Activated CD4-positive, CD25-positive, alpha-beta regulatory T cell (primary cell): ENCODE measurements at places on chromosomes 2 and 18.

DNA sequence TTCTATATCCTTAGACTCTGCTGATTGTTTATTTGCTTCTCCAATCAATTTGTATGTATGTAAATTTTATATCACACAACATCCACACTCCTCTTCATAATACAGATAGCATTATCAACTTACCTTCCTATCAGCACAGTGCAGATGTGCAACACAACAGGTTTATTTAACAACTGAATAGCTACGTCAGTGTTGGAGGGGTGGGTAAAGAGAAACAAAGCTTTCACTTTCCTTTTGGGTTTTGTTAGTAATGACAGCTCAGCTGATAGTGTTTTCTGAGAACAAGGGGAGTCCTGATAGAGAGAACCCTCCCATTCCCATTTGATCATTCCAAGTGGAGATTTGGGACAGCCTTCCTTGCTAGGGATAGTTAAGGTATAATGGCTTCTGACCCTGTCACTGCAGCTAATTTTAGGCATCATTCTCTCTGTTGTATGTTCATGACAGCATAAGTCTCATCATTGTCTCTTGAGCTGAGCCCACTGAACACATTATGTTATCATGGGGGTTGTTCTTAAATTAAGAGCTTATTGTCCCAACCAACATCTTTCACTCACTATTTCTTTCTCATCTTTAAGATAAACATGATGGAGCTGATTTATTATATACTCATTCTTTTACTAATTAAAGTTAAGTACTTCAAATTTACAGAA is 227.7 kb downstream of the GPD2 start:
- no peak for DNase-seq

DNA sequence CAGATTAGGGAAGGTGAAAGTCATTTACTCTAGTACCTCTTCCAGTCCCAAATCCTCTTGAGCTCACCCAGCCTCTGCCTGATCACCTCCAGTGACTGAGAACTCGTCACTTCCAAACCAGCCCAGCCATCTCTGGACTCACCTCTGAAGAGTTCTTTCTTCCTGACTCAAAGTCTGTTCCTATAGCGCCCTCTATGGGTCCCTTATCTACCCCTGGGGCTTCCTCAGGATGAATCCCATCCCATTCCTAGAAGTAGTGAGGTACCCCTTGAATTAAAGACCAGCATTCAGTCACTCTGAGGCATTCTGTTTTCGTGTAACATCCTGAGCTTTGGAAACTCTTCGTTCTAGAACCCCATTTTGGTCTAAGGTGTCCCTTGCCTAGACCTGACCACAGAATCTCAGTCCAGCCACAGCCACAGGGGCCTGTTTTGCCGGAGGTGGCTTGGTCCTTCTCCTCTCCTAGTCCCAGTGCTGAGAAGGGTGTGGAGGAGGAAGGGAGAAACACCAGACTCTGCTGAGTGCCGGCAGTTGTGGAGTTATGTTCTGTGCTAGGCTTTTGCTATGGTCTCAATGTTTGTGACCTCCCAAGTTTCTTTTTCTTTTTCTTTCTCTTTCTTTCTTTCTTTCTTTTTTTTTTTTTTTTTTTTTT is 32.7 kb downstream of the SIX3 start:
- DNase-seq = no peak

DNA sequence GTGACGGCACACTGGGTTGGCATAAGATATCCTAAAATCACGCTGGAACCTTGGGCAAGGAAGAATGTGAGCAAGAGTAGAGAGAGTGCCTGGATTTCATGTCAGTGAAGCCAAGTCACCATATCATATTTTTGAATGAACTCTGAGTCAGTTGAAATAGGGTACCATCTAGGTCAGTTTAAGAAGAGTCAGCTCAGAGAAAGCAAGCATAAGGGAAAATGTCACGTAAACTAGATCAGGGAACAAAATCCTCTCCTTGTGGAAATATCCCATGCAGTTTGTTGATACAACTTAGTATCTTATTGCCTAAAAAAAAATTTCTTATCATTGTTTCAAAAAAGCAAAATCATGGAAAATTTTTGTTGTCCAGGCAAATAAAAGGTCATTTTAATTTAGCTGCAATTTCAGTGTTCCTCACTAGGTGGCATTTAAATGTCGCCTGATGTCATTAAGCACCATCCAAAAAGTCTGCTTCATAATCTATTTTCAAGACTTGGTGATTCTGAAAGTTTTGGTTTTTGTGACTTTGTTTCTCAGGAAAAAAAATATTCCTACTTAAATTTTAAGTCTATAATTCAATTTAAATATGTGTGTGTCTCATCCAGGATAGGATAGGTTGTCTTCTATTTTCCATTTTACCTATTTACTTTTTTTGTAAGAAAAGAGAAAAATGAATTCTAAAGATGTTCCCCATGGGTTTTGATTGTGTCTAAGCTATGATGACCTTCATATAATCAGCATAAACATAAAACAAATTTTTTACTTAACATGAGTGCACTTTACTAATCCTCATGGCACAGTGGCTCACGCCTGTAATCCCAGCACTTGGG is 19.6 kb downstream of the RSAD2 start:
- no peak for DNase-seq

DNA sequence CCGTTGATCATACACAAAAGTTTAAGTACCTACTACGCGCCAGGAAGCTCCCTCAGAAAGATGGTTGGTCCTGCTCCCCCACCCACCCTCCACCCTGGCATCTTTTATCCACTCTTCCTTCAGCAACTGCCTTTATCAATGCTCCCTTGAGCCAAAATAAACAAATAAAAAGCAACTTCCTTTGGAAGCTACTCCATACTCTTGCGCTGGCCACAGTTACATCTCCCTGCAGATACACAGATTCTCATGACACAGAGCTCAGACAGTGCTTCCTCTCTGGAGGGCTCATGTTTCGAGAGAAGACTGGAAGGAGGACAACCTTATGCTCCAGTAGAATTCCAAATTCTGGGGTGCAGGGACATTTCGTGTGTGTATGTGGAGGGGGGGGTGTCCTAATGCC is 3.8 kb upstream of the STEAP3 start:
- DNase-seq = no peak

DNA sequence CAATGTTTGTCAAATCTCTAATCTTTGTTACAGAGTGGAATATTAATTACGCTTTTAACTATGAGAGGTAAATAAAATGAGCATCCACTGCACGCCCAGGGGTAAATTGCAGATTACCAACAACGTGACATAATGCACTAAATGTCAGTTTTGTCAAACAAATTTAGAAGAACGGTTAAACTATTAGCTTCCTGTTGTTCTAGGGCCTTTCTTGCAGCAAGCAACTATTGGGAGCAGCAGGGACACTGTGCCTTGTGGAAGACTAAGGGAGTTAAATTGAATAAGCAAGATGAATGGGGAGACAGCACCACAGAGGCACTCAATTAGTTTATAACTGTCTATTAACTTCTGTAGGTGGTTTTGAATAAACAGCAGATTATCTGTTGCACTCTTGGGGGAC is 391.0 kb upstream of the RAB12 start:
- DNase-seq = no peak

DNA sequence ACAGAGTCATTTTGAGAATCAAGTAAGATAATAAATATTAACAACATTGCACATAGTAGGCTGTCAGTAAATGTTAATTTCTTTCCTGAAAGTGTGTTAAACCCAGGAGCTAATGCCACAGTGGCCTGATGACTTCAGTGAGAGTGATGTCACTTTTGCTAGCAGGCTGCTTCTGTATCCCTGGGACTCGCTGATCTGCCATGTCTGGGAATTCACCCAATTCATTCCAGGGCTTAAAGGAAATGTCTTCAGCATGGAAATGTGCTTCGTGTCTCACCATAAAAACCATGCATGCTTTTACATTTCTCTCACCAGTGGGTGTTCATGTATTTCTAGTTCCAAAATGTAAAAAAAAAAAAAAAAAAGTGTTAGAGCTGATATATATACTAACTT is 56.8 kb upstream of the MAPRE3 start:
- DNase-seq = no peak

- DNase-seq = no peak
Measured at GRCh38 chr2:211534632-211535031, 978.2 kb downstream of the CPS1 start.

DNA sequence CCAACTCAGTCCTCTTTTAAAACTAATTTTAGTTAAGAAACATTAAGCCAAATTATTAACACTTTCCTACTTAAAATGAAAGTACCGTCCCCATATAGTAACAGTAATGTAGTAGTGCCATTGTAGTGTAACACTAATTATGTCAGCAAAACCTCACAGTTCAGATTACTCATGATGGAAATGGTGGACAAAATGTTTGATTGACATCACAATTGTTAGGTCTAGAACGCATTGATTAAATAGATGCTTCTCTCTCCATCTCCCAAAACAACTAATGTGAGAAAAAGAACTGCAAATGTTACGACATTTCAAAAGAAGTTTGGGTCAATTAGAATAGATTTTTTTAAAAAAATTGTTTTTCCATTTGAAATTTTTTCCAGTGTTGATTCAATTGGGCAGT is 1.2 kb upstream of the ATF2 start:
- DNase-seq = no peak

GRCh38 chr2:200042102-200042735 is 86.8 kb downstream of the MAIP1 start:
- no peak for DNase-seq

DNA sequence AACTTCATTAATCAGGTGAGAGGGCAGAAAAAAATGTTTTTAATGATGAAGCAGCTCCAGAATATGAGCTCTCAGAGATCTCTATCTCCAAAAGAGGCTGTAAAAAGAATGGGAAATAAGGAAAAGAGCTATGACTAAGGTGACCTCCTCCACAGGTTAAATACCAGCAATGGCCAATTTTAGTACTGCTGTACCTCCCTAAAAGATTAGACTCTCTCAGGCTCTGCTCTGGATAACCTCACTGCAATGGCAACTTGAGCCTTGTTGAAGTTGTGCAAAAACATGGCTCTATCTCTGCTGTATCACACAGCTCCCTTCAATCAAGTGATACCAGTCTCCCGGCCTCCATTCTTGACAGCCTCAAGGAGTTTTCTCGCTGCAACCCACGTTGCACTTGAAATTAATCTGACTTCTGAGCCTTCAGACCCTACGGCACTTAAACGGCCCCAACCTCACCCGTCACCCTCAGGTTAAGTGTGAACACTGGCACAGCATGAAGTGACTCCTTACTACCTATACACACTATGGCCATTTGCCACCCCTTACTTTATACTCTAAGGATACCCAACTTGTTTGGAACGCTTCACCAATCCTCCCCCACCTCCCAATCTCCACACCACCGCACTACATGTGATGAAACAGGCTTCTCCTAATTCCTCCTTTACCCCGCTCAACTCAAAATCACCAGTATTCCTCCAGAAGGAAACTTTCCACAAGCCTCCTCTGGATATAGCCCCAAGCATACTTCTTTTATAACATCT is 36.3 kb downstream of the SMAD2 start:
- DNase-seq = no peak

DNA sequence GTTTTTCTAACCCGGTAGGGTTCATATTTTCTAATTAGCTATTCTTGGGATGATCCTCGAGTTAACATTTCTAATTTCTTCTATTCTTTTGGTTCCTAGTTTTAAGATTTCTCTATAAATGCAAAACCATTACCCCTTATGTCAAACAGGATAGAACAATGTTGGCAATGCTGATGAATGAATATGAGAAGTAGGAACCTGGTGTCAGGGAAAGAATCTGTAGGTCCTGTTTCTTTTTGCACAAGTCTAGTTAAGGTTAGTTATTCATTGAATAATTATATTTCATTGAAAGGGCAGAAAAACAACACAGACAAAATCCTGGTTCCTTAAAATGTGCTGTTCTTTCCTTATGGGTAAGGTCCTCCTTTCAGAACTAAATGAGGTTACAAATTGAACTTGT is 766.4 kb upstream of the FAM98A start:
- no peak for DNase-seq

DNA sequence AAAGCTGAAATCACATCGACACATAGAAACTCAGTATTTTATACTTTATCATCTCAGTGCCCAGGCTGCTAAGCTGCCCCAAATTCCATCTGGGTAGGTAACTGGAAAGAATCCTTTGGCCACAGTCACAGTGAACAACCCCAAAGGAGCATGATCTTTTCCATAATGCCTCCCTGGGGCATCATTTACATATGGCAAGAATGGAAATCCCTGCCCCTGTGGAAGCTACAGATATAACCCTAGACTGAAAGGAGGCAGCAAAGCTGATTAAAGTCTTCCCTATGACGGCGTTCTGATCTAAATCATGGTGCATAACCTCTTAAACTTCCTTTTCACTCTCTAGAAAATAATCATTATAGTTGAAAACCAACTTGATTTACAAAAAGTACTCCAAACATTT is 41.5 kb downstream of the MAP3K19 start:
- DNase-seq = no peak

- DNase-seq = no peak
Measured at GRCh38 chr2:192499476-192499875, 304.7 kb upstream of the TMEFF2 start.
